ENCODE measurements at places on chromosomes 6 and 20.

DNA sequence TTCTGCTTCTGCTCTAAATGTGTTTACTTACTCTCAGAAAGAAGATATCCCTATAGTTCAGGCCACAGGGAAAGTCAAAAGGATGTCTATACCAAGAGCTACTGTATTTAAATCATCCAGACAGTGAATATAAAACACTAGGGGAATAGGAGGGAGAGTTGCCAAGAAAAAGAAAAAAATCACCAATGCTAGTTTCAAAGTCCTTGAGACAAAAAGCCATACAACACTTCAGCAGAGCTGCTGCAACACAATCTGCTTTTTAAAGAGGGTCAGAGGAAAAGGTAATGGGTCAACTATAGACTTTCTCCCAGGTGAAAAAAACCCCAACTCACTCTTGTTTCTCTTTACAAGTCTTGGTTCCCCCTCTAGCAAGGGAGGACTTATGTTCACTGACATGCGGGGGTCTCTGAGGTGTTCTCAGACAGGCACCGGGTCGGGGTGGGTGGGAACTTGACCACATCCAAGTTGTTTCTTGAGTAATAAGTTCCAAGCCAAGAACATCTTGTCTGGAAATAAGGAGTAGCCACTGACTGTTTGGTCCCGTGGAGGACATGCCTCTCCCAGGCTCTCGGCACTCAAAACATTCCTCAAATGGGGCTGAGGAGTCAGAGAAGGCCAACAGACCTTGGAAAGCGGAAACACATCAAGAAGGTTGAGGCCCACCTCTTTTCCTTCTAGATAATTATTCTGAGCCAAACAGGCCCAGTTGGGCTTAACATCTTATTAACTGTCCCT, 47.7 kb downstream of the GJA10 start:
- DNase-seq, result no peak

GRCh38 chr6:165013701-165014100, 295.7 kb downstream of the C6orf118 start:
- DNase-seq, result no peak

DNA sequence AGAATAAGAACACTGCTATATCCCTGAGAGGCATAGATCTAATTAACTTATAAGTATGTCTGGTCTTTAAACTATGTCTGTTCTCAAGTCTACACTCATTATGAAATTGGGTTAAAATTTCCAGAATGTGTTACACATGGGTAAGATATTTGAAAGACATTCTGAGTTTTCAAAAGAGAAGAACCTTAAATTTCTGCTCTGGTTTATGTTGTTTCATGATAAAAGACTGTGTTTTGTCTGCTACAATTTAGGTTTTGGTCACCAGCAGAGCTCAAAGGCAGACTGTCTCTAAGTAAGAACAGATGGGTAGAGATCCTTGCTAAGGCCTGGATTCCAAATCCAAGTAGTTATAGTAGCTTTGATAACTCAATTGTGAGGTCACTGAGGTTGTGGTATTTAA, 6.0 kb downstream of the STMND1 start:
- DNase-seq, result no peak

GRCh38 chr6:140744659-140745320, 1370.3 kb upstream of the CITED2 start:
- no peak for DNase-seq

- no peak for DNase-seq
These were observed 1.6 kb downstream of the INSM1 start for GRCh38 chr20:20369250-20370093.

DNA sequence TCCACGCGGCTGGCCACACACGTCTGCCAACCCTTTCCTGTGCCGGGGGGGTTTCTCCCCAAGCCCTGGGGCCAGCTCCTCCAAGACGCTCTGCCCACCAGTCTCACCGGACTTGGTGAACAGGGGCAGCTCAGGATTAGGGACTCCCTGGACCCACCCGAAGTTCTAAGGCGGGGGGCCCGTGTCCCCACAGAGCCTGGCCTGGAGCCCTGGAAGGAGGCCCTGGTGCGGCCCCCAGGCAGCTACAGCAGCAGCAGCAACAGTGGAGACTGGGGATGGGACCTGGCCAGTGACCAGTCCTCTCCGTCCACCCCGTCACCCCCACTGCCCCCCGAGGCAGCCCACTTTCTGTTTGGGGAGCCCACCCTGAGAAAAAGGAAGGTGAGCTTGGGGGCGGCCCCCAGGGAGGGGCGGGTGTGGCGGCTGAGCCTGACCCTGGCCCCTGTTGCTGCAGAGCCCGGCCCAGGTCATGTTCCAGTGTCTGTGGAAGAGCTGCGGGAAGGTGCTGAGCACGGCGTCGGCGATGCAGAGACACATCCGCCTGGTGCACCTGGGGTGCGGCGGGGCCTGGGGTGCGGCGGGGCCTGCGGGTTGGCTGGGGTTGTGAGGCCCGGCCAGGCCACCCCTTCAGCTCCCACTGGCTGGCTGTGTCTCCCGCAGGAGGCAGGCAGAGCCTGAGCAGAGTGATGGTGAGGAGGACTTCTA, 2.3 kb downstream of the SLC2A4RG start:
- DNase-seq, result no peak

GRCh38 chr6:136726837-136727557, 65.3 kb downstream of the MAP3K5 start:
- no peak for DNase-seq

DNA sequence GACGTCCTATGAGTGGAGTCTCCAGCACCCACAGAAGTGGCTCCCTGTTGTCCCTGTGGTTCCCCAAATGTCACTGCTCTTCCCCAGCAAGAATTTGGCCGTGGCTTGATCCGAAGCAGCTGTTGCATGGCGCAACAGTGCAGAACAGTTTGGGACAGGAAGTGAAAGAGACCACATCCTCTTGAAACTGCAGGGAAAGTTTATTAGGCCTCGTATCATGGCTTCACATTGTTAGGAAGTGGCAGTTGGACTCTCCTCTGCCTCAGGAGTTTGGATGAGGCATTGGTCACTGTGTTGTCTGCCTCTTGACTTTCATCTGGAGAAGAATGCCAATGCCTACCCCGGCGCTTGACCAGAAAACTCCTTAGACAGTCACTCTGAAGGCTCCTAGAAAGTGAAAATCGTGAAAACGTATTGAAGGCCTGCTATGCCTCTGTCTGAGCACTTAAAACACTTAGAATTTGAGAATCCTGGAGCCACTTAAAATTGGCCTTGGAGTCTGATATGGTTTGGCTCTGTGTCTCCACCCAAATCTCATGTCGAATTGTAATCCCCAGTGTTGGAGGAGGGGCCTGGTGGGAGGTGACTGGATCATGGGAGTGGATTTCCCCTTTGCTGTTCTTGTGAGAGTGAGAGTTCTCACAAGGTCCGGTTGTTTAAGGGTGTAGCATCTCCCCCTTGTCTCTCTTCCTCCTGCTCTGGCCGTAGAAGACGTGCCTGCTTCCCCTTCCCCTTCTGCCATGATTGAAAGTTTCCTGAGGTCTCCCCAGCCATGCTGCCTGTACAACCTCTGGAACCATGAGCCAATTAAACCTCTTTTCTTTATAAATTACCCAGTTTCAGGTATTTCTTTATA, 334.9 kb upstream of the JARID2 start:
- no peak for DNase-seq
